Stimulated activated CD8-positive, alpha-beta memory T cell treated with anti-CD3 and anti-CD28 coated beads, Interleukin-4, amount 100 ng/mL, for 1 hour (primary cell): ENCODE measurements at places on chromosomes 5 and 9.

DNA sequence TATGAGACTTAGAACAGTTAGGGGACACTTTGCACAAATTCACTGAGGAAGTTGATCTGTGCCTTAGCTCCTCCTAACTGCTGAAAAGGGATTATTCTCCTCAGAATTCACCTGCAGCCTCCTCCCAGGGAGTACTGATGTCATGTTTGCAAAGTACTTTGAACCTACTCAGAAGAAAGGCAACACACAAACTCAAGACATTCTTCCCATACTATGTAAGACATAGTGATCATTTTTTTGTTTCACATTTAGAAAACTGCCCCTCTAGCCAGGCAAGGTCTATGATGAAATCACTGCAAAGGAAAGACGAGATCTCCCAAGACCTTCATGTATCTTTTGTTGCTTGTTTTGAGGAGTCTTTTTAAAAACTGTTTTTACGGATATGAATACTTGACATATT is 10.6 kb upstream of the VLDLR start:
- no peak for DNase-seq

- DNase-seq, result no peak
Measured at GRCh38 chr9:87950765-87951488, 23.4 kb downstream of the CDK20 start.

GRCh38 chr5:145738227-145738626 is 96.9 kb downstream of the PRELID2 start:
- no peak for DNase-seq

DNA sequence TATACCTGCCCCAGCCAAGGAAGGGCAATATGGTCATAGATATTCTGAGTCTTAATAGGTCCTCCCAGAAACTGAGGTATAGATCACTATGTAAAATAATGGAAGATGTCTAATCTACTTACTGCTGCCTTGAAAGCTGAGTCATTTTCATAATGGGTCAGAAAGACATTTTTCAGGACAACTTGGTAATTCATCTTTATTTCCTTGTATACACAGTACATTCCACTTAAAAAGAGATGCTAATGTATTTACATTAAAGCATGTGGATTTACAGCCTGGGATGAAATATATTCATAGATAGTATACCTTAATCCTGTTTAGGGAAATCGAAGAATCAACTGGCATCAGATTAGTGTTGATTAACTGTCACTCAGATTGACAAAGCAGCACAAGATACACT is 219.1 kb upstream of the PPP1R2B start:
- DNase-seq, result no peak

DNA sequence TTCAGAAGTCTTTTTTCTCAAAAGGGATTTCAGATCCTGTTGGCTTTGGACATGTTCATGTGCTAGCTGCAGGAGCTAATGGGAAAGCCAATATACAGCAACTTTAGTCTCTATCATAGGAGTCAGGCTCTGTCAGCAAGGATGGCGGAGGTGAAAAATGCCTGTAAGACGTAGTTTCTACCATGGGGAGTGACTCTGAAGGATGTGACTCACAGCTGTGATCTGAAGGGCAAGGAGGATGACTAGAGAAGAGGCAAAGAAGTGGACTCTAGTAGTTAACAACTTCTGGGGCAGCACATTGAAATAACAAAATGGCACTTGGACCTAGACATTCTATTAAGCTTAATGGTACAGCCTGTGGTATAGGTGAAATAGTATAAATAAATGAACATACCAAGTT is 3.1 kb upstream of the NDUFS4 start:
- no peak for DNase-seq

- no peak for DNase-seq
Measured at GRCh38 chr5:66872736-66873331, 276.6 kb downstream of the MAST4 start.

DNA sequence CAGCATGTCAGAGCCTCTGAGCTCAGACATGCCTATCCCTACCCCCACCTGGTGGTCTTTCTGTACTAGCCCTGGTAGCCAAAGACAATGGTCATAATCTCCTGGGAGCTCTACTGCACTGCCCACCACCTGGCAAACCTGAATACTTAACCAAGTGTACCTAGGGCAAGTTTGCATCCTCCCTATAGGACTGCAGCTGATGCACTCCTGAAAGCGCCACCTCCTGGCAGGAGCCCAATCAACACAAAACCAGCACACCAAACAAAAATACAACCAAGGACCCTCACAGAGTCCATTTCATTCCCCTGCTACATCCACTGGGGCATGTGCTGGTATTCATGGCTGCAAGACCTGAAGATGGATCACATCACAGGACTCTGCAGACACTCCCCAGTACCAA is 14.8 kb upstream of the FAM174A start:
- DNase-seq, result no peak

DNA sequence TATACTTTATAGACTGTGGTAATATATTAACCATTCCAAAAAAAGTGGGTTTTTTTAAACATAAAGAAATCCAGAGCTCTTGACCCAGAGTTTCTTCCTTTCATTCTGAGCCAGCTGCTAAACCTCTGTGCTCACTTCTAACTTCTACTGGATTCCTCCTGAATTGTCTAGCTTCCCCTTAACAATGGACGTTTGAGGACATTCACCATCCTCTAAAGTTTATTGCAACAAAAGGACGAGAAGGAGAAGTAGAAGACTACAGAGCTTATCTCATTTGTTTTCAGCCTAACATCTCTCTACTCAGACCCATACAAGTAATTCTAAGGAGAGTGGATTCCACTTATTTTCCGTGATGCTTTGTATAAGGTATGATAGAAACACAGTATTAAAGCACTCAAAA is 284.2 kb downstream of the MAST4 start:
- no peak for DNase-seq

DNA sequence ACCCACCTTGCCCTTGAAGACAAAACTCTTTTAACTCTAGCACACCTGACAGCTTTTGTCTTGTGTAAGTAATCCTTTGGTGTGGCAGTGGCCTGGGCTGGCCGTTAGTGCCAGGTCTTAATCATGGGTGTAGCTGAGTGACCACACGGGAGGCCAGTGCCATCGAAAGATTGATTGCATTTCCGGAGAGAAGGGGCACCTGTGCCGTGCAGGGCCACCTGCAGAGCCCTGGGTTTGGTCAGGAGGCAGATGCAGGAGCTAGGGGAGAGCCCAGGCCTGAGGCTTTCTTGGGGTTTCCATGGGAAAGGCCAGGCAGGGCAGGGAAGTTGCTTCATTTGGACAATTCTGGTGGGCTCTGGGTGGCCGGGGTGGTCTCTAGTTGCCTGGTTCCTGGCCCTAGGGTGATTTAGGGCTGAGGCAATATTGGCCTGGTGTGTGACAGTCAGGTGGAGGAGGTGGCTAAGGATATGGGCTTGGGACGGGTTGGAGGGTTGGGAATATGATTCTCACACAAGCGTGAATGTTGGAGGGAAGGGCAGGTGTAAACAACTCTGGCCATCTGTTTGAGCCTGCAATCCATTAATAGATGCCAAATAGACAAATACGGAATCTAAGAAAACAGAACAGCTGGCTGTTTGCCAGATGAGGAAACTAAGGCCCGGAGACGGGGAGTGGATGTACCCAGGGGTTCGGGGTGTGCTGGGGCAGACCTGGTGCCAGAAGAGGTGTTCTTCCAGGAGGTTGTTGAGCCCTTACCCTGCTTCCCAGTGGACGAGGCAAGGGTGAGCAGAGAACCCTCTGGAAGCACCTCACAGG is 4.6 kb downstream of the DBH start:
- DNase-seq, result no peak

GRCh38 chr5:78720997-78721396 is 72.4 kb upstream of the LHFPL2 start:
- DNase-seq, result no peak

DNA sequence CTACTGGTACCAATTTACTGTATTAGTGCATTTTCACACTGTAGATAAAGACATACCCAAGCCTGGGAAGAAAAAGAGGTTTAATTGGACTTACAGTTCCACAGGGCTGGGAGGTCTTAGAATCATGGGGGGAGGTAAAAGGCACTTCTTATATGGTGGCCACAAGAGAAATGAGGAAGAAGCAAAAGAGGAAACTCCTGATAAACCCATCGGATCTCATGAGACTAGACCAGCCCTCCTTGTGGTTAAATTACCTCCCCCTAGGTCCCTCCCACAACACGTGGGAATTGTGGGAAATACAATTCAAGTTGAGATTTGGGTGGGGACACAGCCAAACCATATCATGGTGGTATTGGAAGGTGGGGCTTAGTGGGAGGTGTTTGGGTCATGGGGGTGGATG is 56.5 kb upstream of the SPDL1 start:
- no peak for DNase-seq

- DNase-seq, result no peak
Measured at GRCh38 chr5:83937837-83938236, 217.2 kb upstream of the HAPLN1 start.

DNA sequence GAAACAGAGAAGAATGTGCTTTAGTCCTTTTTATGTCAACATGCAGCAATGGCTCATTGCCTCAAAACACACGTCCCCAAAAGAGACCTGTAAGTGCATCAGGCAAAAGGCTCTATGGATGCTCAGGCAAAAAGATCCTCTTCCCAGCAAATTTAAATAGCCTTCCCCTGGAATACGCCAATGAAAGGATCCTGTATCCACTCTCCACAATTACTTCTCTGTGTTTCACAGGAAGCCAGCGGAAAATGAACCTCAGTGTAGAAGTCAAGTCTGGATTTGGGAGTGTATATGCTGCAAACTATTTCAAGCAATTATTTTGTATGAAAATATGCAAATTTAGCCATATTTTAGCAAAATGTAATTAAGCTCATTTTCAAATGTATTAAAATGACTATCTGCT is 217.9 kb downstream of the EPB41L4A start:
- no peak for DNase-seq

- DNase-seq, result no peak
Measured at GRCh38 chr5:60086583-60086982, 193.1 kb upstream of the PDE4D start.

GRCh38 chr5:176836811-176837706 is 26.7 kb downstream of the UNC5A start:
- no peak for DNase-seq

DNA sequence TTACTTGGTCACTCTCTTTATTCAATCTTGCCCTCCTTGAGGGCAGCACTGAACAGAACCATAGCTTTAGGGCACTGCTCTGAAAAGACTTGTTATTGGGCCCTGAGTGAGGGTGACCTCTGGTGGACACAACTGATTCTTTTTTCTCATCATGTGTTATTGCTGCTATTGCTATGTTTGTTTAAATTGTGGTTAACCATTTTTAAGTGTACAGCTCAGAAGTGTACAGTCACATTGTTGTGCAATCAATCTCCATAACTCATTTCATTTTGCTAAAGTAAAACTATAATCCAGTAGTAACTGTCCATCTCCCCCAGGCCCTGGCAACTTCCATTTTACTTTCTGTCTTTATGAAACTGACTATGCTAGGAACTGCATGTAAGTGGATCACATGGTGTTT is 351.1 kb upstream of the RIOK2 start:
- DNase-seq, result no peak

DNA sequence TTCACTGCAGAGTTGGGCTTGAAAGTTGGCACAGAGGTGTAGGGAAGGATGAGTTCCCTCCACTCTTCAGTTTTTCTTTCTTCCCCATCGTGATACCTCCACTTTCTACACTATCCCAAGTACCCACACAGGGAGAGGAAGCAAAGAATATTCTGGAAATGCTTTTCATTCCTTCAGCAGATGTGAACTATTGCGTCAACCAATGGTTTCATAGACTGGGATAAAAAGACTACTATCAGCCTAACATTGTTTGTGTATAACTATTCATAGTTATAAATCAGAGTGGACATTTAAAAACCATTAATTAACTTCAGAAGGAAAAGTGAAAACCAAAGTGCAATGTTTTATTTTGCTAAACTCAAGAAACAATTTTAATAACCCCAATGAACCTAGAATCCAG is 63.6 kb upstream of the MAMDC2 start:
- DNase-seq, result no peak

DNA sequence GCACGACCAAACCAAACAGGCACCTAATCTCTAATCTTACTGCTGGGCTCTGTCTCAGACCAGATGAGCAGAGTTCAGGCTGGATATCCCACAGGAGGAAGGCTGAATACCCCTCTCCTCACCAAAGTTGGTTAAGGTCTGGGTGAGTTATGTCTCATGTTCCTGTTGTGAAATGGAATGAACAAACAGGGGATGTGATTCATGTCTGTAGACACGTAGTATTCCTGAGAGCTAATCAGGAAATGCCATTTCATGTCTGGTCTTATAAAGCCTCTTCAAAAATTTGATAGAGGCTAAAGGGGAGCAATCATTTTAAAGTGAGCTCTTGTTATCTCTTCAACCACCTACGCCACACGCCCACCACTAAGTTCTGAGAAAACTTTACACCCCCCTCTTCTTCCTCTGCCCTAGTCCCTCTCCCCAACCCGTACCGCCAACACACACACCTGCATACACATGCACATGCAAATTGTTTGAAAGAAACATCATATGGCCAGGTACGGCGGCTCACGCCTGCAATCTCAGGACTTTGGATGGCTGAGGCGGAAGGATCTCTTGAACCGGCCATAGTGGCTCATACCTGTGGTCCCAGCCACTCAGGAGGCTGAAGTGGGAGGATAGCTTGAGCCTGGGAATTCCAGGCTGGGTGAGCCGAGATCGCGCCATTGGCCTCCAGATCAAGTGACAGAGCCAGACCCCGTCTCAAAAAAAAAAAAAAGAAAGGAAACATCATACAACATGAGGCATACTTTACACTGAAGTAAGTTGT is 69.8 kb upstream of the RAI14 start:
- DNase-seq, result no peak

- DNase-seq, result no peak
Measured at GRCh38 chr5:172925336-172925948, 33.8 kb upstream of the RPL26L1 start.

GRCh38 chr9:72586388-72587130 is 65.2 kb downstream of the TMC1 start:
- DNase-seq, result no peak

- no peak for DNase-seq
Measured at GRCh38 chr5:88670461-88670860, 212.5 kb downstream of the MEF2C start.

DNA sequence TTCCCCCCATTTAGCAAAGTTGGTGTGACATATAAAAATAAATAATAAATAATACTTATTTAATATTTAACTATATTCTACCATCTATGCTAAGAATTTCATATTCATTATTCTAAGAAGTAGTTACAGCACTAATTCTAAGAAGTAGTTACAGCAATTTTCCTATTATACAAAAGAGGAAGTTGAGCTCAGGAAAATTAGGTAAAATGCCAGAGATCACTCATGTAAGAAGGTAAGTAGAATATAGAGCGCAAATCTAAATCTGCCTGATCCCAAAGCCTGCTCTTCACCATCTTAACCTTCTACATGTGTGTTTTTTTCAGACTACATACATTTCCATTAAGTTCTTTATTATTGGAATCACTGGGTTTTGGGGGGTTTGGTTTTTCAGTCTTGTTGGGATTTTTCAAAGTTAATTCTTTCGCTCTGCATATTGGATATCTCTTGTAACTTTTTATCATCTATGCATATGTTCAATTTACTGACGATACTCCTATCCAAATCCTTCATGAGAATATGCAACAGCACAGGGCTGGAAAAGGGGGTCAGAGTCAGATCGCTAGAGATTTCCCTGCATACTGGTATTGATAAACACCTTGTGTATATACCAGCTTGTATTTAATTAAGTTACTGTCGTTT is 852.1 kb downstream of the MAT2B start:
- no peak for DNase-seq

GRCh38 chr9:2717385-2717784 is at the start of gene KCNV2:
KCNV2 (plus strand) TSS chr9:2717510; CDS start chr9:2717740, 230 bp downstream.
- no peak for DNase-seq
